Left renal pelvis (tissue), 4 donors: ENCODE measurements at places on chromosomes 7 and 10.

- DNase-seq: no peak
Observed at GRCh38 chr10:12340937-12341336, 8.4 kb upstream of the CAMK1D start.

- no peak for DNase-seq
Observed at GRCh38 chr10:42475168-42476098, 162.9 kb downstream of the ZNF33B start.

DNA sequence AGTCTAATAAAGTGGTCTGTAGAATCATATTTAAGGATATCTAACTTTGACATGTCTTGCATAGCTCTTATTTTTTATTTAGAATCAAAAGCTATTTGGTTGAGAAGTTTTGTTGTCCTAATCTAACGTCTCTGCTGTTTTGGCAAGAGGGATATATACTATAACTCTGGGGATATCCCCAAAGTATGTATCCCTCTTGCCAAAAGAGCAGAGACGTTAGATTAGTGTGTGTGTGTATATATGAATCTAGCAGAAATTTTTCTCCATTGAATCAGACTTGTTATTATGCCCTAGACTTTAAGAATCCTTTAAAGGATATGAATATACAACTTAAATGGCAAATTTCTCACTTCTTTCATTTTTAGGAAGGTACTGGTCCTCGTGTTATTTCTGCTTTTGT is 9.6 kb downstream of the SMC3 start:
- no peak for DNase-seq

GRCh38 chr7:43362652-43363034 is 220.3 kb upstream of the STK17A start:
- DNase-seq: peak; percentile 26

DNA sequence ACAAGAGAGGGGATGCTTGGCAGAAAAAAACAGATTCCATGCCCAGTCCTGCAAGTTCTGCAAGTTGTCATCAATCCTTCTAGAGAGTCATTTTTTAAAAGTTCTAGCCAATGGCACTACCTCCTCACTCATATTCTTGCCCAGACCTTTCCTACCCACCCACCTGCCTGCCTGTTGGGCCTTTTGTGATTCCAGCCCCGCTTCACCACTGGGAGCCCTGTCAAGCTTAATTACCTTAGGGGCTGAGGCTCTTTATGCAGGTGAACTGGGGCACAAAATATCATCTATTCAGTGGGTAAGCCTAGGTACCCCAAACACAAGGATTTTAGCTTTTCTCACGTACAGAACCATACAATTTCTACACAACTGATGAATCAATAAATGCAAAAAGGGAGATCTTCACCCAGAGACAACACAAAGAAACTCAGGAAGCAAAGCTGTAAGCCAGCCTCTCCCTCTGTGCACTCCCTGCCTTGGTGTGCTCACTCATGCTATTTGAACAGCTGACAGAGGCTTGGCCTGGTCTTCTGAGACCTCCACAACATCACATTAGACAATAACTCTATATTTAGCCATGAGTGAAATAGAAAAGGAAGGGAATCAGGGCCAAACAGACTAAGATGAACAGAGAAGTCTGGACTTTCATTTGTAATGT is 222.6 kb downstream of the HTR7 start:
- DNase-seq: no peak

GRCh38 chr10:118241229-118242137 is 100.6 kb downstream of the FAM204A start:
- DNase-seq: peak; percentile 91

GRCh38 chr10:101752241-101752640 is 23.7 kb downstream of the FGF8 start:
- DNase-seq: no peak

- DNase-seq: no peak
Observed at GRCh38 chr10:114723991-114724715, 66.1 kb upstream of the ABLIM1 start.

GRCh38 chr7:13016592-13017332 is 329.3 kb downstream of the ARL4A start:
- no peak for DNase-seq

GRCh38 chr7:47432671-47433563 is 149.0 kb downstream of the TNS3 start:
- DNase-seq: no peak

DNA sequence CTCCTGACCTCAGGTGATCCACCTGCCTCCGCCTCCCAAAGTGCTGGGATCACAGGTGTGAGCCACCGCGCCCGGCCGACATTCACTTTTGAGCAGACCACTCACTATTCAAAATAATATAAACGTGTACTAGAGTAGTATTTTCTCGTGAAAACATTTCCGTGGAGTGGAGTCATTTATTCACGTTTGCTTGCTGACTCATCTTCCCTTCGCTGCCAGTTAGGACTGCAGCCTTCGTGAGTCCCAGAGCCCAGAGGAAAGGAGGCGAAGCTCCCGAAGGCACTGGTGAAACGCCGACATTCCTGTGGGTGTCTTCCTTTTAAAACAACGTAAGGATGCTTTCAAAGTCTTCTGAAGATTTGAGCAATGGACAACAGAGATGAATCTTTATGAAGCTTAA is 10.9 kb upstream of the INPP5A start:
- DNase-seq: no peak

DNA sequence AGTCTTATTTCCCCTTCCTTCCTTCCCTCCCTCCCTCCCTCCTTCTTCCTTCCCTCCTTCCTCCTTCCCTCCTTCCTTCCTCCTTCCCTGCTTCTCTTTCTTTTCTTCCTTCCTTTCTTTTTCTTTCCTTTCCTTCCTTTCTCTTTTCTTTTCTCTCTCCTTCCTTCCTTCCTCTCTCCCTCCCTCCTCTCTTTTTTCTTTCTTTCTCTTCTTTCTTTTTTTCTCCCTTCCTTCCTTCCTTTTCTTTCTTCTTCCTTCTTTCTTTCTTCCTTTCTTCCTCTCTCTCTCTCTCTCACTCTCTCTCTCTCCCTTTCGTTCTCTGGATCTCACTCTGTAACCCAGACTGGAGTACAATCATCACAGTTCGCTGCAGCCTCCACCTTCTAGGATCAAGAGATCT is 6.2 kb downstream of the TMEM130 start:
- no peak for DNase-seq

GRCh38 chr7:128103498-128104107 is 72.4 kb upstream of the LRRC4 start:
- DNase-seq: no peak

GRCh38 chr7:6299774-6300173 is 27.4 kb upstream of the CYTH3 start:
- DNase-seq: no peak

DNA sequence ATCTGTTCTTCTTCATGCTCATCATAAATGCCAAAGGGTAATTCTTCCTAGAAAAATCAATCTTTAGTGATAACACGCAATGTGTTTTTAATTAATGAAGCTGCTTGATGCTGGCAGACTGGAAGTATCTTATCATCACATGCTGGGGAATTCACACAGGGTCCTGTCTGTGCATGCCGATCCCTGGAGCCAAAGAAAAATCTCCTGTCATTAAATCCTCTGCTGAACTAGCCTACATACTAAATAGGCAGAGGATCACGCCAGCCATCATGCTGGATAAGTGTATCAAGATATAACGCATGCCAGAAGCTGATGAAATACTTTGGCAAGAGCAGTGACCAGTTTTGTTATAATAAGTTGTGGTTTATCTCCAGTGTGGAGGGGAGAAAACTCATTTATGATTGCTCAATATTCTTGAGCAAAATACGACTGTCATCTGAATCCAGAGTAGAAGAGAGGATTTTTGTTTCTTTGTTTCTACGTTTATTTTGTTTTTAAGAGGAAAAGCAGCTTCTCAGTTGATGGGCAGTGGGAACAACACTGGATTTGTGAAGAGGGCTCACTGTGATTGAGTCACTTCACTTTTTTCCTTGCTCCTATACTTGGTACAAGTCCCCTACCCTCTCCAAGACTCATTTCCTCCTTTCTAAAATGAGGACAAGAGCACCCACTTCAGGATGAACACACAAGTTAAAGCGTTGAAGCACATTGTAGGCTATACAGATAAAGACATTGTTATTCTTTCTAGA is 649.1 kb downstream of the TNS3 start:
- DNase-seq: no peak

GRCh38 chr7:155340071-155340531 is 42.4 kb downstream of the INSIG1 start:
- DNase-seq: no peak

DNA sequence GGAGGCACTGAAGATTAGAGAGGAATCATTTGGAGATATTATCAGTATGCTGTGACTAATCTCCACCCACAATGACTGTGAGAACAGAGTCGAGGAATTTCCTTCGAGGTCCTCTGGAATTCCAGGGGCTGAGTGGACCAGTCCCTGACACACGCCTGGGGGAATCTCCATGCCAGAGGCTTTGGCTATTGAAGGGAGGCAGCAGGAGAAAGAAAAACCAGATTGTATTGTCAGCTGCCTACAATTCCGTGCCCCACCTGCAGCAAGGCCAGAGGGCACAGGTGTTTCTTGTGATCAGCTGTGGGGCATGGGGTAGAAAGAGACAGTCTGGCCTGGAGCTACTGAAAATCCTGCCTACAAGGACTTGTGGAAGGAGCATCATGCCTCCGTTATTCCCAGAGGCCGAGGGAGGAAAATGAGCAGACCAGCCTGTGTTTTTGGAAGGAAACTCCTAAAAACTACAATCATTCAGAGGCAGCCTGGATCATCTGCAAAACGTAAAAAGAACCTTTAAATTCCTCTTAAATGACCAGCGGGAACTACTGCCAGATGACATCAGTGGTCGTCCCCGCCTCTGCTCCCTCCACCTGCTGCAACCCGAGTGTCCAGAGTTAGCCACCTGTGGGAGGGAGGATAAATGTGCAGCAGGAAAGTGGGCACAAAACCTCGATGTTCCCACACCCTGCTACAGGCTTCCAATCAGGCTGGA is 25.4 kb upstream of the ANK3 start:
- DNase-seq: no peak

DNA sequence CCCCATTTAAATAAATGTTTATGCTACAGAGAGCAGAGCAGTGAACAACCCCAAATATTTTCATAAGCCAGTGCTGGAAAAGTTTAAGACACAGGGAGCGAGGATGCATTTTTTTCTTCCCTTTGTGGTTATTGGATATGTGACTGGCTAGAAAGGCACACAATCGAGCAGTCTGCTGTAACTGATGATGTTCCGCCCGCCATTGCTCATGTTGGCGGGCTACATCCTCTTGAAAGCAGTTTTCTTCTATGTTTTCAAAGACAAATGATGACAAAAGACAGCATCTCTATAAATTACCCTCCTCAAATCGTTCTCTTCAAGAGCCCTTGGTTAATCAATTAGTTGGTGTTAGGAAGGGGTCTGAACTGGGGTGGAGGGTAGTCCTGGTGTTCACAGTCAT is 269.8 kb downstream of the SKAP2 start:
- no peak for DNase-seq

DNA sequence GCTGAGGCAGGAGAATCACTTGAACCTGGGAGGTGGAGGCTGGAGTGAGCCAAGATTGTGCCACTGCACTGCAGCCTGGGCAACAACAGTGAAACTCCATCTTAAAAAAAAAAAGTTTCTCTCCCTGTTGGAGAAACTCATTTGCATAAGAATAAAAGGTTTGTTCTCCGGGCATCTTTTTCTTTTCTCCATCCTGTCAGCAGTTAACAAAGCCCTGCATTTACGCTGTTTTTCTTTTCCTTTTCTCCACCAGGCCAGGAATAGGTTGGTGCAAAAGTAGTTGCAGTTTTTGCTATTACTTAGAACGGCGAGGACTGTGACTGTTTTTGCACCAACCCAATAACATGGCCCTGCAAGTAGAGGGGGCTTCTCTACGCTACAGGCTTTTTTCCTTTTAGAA is 9.5 kb upstream of the URGCP start:
- DNase-seq: no peak

- DNase-seq: no peak
Observed at GRCh38 chr10:16910793-16911164, 93.6 kb upstream of the RSU1 start.

DNA sequence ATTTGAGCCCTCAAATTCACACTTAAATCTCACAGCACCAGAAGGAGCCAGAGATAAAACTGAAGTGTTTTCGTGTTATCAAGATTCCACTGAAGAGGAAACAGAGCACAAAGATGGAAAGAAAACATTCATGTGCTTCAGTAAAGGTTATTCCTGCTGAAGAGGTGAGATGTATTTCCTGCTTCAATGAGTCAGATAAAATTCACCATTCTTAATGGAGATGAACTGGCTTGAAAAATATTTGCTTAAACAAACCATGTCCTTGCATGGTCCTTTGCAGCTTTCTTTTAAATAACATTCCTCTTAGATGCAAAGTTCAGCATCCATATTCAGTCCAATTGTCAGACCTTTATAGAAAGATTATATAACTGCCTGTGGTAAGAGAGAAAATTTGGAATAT is 294.2 kb downstream of the IPMK start:
- no peak for DNase-seq

DNA sequence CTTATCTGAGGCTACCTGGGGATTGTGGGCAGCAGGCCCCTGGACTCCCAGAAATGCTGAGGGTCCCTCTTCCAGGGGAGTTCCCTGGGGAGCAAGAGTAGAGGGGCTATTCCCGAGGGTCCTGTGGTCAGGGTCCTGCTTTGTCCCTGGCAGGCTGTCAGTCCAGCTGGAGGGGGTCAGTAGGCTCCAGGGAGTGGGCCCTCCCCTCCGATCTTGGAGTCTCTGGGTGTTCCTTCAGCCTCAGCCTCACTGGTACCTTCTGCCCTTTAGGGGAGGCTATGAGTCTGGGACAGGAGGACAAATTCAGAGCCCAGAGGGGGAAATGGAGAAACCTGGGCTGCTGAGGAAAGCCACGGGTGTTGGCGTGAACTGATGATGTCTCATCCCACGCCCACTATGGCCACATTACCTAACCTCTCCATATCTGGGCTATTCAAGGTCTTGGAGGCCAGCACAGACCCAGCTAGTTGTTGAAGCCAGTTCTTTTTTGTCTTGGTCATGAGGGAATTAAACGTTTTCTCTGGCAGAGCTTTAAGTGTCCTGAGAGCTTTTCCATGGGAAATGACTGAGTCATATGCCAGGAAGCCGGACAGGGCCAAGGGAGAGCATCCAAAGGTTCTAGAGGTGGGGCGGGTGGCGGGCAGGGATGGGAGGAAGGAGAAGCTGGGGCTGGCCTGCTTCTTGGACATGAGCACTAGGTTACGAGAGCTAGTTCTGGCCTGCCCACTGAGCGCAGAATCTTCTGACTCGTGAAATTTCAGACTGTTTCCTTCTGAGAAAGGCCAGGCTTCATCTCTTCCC is 6.2 kb downstream of the CALHM2 start:
- DNase-seq: no peak
